ENCODE measurements at places on chromosomes 1 and 21.

DNA sequence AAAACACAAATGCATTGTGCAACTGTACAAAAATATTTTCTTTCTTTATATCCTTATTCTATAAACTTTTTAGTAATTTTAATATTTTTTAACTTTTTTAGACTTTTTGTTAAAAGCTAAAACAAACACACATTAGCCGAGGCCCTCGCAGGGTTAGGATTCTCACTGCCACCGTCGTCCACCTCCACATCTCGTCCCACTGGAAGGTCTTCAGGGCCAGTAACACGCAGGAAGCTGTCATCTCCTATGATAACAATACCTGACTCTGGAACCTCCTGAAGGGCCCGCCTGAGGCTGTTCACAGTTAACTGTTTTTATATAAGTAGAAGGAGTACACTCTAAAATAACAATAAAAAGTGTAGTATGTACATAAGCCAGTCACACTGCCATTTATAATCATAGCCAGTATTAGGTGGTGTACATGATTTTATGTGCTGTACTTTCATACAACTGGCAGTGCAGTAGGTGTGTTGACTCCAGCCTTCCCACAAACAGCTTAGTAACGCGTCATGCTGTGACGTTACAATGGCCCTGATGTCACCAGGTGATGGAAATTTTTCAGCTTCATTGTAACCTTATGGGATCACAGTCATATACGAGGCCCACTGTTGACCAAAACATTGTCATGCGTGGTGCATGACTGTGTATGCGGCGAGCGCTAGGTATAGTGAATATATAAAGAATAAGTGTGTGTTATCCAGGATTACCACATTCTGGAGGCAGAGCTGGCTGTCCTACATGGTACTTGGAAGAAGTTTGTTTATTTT is 8.8 kb downstream of the TFF2 start:
- DNase-seq, result no peak

DNA sequence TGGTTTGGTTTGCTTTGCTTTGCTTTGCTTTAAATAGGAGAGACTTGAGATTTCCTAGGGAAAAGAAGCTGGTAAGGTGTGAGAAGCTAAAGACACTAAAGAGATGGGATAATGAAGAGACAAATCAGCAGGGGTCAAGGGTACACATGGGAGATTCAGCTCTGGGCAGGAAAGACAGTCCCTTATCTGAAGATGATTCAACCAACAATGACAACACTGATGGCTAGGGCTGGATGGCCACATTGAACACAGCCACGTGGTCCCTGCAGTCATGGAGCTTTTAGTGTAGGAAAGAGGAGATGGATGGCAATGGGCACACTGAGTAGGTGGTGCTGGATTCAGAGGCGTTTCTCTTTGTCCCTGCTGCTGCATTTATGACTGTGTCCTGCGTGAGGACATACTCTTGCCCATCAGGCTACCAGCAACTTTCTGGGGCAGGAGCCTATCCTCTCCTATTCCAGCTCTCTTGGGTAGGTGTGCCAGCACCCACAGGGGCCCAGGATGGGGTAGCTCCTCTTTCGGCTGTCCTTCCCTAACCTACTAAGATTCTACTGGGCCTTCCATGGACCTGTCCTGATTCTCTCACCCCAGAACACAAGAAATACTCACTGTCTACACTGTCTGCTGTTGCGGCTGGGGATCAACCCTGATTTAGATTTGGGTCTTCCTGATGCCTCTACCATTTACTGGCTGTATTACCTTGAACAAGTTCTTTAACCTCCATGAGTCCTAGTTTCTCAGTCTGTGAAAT is 1.4 kb upstream of the SHISA4 start:
- DNase-seq, result no peak

- no peak for DNase-seq
Observed at GRCh38 chr1:182917378-182917777, 35.6 kb downstream of the SHCBP1L start.

DNA sequence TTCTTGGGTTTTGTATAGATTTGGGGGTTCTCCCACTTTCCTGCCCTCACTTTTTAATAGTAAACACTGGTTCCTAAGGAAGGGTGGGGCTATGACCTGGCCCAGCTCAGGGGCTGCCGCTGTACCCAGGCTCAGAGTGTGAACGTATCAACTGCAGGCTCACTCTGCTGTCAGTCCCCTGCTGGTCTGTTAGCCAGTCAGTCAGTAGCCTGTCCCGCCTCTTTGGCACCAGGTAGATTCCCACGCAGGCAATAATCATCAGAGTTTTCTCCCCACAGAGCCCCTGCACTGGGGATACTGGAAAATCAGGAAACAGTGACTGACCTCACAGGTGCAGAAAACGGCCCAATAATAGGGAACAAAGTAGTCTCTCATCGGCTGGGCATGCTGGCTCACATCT is 15.0 kb upstream of the ALPL start:
- no peak for DNase-seq

- no peak for DNase-seq
Observed at GRCh38 chr1:169765580-169766331, 29.0 kb downstream of the METTL18 start.

DNA sequence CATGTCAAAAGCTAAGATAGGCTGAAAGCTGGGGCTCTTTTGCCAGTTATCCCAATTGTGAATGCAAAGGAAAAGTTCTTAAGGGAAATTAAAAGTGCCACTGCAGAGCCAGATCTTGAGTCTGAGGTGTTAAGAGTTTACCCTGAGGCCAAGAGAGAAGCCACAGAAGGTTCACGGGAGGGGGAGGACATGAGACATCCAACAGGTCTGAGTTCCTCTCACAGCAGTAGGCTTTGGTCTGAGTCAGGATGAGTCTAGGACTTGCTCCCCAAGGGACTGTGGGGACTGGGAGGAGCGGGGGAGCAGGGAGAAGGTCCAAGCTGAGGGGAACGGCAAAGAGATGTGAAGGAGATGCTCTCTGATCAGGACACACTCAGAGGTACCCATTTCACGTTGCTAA is 411.2 kb upstream of the CAMK1G start:
- DNase-seq, result no peak

- DNase-seq, result no peak
Observed at GRCh38 chr21:45487161-45487806, 55.0 kb downstream of the SLC19A1 start.

GRCh38 chr21:28268685-28269084 is 724.0 kb downstream of the LTN1 start:
- no peak for DNase-seq

- DNase-seq, result peak; percentile 72
Observed at GRCh38 chr1:10152709-10153284, 57.6 kb upstream of the KIF1B start.

GRCh38 chr1:237913345-237913744 is 22.6 kb upstream of the ZP4 start:
- no peak for DNase-seq

DNA sequence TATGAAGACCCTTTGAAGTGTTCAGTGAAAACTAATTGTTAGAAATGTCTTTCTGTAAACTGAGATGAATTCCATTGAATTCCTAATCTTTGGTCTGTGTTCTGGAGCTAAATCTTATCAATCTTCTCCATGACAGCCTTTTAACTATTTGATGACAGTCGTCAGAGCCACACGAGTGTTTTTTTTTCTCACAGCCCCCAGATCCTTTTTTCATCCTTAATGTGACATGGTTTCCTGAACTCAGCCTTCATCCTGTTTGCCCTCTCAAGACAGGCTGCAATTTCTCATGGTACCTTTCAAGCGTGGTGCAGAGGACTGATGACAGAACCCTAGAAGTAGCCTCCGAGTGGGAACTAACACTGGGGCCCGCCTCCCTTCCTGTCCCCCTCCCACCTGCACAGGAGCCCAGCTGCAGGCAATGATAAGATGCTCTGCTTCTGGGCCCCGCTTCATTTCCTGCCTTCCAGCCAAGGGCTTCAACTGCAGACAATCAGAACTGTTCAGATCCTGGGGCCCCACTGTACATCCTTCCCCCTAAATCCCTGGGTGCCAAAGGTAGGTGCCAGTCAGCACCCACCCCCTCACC is 114.6 kb upstream of the VAV3 start:
- DNase-seq, result peak; percentile 65

GRCh38 chr21:27812279-27812678 is 845.4 kb upstream of the ADAMTS5 start:
- DNase-seq, result no peak

GRCh38 chr1:44632598-44632997 is 41.7 kb downstream of the TMEM53 start:
- no peak for DNase-seq

DNA sequence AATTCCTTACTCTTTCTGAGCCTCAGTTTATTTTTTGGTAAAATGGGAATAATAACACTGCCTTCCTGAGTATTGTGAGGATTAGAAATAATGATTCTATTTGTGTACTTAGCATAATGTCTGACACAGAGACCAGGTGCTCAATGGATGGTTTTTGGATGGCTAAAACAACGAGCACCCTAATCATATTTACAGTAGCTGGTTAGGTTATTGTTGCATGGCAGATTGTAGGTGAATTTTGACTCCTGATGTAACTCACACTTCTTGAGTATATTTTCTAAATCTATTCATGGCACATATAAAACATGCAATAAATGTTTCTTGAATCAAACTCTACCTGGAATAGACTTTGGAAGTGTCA is 11.9 kb upstream of the DUSP10 start:
- DNase-seq, result no peak

GRCh38 chr1:107940701-107941100 is 24.3 kb downstream of the VAV3 start:
- DNase-seq, result no peak

DNA sequence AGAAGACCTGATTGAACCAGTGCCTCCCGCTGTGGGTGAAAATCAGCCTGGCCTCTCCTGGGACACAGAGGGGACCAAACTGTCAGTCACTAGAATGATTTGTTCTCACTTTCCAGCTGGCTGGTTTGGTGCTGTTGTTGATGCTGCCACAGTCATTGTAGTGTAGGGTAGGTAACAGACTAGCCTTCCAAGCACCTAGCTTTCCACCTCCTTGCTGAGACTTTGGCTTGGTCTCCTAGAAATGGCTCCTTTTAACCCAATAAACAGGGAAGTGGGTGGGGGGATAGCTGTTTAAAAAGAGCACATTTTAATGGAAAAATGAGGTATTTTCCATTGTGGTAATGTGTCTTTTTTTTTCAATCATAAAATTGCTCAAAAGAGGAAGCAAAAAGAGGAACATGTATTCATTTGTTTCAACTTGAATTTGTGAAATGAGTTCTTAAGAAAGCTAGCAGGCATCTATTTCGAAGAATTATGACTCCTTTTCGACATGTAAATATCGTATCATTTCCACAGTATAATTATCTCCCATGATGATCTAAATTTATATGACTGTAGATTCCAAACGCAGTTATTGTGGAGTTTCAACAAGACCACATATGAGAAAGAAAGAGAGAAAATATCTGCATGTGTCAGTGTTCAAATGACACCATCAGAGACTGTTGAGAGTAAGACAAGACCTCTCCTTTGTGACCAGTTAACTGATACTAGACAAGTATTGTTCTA is 190.1 kb downstream of the HLX start:
- peak; percentile 88 for DNase-seq

DNA sequence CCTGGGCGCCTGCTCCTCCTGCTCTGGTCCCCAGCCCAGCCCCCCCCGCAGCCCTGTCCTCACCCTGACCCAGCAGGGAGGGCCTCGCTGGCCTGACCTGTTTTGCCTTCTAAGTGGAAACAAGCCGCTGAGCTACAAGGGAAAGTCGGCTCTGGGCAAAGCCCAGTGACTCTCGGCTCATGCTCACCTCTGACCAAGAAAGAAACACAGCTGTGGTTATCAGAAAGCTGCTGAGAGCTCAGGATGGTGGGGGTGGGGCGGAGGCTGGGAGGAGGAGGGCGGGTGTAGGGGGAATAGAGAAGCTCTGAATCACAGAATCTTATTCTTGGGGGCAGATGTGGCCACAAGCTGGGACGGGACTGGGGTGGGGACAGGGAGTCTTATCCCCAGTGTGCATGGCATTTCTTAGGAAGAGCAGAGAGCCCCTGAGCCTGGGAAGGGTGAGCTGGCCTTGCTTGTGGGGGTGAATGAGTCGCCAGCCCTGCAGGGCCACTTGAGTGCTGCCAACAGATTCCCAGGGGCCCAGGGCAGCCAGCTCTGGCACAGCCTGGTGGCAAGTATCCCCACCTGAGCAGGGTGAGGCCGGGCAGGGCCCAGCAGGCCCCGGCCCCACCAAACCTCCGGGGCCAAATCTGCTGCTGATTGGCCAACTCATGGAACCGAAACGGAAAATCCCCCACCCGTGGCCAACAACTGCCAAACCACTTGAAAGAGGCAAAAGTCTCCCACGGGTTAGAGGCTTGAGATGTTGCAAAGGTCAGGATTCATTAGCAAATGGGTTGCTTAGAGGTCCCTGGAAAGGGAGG is 120.6 kb downstream of the SPSB1 start:
- DNase-seq, result no peak

- no peak for DNase-seq
Observed at GRCh38 chr1:158055854-158056253, 62.4 kb downstream of the KIRREL1 start.

Data from Kasumi-1 (cell line).